SK-N-SH (cell line): ENCODE measurements at places on chromosomes 2 and 18. TPM values are rescaled to one million over a fixed set of nuclear protein-coding genes. Genes with fewer than 3 reads are reported as not detected.

DNA sequence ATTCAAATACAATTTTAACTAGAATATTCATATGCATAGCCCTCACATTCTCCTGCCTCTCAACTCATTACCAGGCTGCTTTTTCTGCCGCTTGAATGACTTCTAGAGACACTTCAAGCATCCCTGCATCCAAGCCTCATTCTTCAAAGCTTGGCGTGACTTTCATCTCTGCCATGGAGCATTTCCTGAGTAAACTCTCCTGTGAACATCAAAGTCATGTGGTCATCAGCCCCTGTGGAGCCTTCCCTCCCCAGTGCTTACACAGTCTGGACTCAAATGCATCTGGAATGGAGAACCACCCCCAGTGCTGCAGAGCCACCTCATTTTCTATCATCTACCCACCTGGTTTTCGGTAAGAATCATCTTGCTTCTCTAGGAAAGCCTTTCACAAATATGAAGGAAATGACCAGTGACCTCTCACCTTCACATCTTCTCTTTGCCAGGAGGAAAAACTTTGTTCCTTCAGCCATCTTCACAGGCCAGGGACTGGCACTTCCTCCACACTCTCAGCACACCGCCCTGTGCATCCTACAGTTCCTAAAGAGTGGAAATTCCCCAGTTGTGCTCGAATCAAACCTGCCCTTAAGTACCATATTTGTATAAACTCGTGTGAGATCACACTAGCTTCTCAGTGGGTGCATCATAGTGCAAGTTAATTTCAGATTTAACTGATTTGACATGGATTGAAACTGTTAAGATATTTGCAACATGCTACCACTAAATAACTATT lies 116.4 kb downstream of the COL6A3 start:
- H3K4me1 ChIP-seq: peaks cover 42% of the 10 kb centered on the region
- no peaks in the 10 kb centered on the region for H3K27me3 ChIP-seq
- H3K36me3 ChIP-seq: no peaks in the 10 kb centered on the region
- H3K27ac ChIP-seq: peak overlapping the region; percentile 99
- no peak for DNase-seq

DNA sequence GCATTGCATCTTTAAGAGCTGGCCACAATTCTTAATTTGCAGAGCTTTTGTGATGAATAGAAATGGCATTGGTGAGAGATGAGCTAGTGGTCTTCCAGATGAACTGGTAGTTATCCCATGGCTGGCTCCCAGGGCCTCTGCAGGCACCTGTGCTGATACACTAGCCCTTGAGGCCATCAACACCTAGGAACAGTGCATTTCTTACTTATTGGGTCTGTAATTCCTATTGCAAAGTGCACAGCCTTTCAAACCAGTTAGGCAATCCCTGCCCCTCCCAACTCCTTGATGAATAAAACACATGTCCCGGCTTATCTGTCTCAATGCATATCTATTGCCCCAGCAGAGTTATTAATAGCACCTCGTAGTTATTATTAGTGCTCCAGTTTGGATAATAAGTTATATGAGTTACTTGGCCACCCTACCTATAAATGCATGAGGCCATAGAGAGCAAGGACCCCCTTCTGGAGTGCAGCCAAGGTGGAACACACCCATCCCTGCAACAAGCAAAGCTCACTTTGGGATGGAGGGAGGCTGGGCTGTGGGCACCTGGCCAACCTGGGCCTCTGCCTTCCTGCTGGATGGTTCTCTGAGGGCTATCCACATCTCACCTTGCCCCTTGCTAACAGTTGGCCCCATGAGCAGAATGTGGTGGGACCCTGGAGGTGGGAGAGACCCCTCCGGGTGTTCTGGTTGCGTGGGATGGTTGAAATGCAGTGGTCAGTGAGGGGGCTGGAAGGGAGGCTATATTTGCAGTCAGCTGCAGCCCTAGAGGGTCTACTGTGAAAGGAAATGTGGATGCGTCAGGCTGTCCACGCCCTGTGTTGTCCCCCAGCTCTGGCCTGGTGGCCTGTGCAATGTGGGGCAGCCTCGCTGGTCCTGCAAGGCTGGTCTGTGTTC lies 455.9 kb upstream of the HS6ST1 start:
- H3K4me3 ChIP-seq: no peak overlapping the region
- no peaks in the 10 kb centered on the region for H3K36me3 ChIP-seq
- H3K4me1 ChIP-seq: no peaks in the 10 kb centered on the region
- DNase-seq: no peak

RFTN2 gene
- polyA plus RNA-seq: 0.05 and 0.08 TPM in 2 replicates

C2orf72 gene
- 0.32 and 0.35 TPM in 2 replicates for polyA plus RNA-seq
